ENCODE measurements at places on chromosomes 6 and 20. TPM values are rescaled to one million over a fixed set of nuclear protein-coding genes. Genes with fewer than 3 reads are reported as not detected.
A peak's percentile ranks its signal among the peaks of the same experiment; 100 is the strongest.

- H3K27ac ChIP-seq, result peak overlapping the region; percentile 63
- no peaks in the 10 kb centered on the region for H3K27me3 ChIP-seq
- H3K36me3 ChIP-seq, result no peaks in the 10 kb centered on the region
- peak overlapping the region; percentile 46 for H3K4me3 ChIP-seq
- DNase-seq, result no peak
These were observed 199.4 kb upstream of the THBS2 start for GRCh38 chr6:169452869-169453620.

DNA sequence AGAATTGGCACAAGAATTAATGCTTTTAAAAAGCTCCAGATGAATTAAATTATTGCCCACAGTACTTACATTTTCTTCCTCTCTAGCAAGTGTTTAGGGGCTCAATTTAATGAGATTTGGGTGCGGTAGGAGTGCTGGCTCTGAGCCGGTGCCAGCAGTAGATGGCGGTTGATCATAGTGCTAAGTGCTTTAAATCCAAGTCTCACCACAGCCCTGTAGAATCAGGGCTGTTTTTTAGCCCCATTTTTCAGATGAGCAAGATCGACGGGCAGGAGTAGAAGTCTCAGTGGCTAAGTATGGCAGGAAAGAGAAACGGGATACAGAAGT lies 136.9 kb upstream of the SALL4 start:
- H3K27ac ChIP-seq, result no peak overlapping the region
- DNase-seq, result no peak
- no peaks in the 10 kb centered on the region for H3K27me3 ChIP-seq
- no peaks in the 10 kb centered on the region for H3K36me3 ChIP-seq
- no peak overlapping the region for H3K4me3 ChIP-seq
- no peaks in the 10 kb centered on the region for H3K4me1 ChIP-seq

- H3K4me3 ChIP-seq, result no peak overlapping the region
- no peaks in the 10 kb centered on the region for H3K27me3 ChIP-seq
- no peaks in the 10 kb centered on the region for H3K4me1 ChIP-seq
These were observed 400.0 kb upstream of the HTR1E start for GRCh38 chr6:86537292-86537861.

DNA sequence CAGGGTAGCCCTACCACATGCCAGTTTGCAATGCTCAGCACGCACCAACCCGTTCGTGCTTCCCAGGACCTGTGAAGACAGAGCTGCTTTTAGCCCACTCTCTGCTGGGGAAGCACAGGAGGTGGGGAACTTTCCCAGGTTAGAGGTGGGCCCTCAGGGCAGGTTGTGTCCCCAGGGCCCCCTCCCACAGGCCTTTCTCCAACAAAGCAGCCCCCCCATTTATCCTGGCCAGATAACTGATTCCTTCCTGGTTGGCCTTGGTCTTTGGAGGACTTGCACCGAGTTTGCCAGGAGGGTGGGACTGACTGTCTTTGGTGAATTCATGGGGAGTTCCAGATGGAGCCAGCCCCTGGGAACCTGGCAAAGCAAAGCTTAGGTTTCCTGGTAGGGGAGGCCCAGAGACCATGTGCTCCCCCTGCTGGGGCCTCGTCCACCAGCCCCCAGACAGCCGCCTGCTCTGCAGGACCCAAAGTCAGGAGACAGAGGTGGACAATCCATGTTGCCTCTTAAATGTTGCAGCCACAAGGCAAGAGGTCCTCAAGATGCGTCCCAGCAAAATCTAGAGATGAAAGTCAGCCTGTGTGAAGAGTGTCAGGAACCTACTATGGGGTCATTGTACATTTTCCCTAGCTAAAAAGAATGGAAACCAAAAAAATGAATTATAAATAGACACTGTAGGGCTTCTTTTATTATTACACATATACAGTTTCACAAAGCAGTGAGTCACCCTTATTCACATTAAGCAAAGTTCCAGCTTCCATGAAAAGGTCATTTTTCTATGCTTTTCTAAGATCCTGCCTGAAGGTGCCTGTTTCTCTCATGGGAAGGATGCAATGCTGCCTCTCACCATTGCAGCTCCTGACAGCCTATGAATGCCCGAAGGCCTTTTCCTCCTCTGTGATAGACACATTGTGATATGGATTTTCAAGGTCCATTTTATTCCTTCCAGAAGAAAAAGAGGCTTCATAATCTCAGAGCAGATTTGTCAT lies 497.8 kb downstream of the PREX1 start:
- DNase-seq, result no peak
- peaks cover 3% of the 10 kb centered on the region for H3K27me3 ChIP-seq
- no peaks in the 10 kb centered on the region for H3K4me1 ChIP-seq
- no peaks in the 10 kb centered on the region for H3K36me3 ChIP-seq

GRCh38 chr20:40433341-40433861 lies 255.6 kb downstream of the MAFB start:
- DNase-seq, result no peak
- H3K4me3 ChIP-seq, result no peak overlapping the region
- no peaks in the 10 kb centered on the region for H3K4me1 ChIP-seq
- H3K27ac ChIP-seq, result no peak overlapping the region

GRCh38 chr20:4434681-4435080 lies 287.0 kb upstream of the PRND start:
- no peak overlapping the region for H3K4me3 ChIP-seq
- no peak overlapping the region for H3K27ac ChIP-seq
- H3K36me3 ChIP-seq, result no peaks in the 10 kb centered on the region
- no peak for DNase-seq
- no peaks in the 10 kb centered on the region for H3K27me3 ChIP-seq

DNA sequence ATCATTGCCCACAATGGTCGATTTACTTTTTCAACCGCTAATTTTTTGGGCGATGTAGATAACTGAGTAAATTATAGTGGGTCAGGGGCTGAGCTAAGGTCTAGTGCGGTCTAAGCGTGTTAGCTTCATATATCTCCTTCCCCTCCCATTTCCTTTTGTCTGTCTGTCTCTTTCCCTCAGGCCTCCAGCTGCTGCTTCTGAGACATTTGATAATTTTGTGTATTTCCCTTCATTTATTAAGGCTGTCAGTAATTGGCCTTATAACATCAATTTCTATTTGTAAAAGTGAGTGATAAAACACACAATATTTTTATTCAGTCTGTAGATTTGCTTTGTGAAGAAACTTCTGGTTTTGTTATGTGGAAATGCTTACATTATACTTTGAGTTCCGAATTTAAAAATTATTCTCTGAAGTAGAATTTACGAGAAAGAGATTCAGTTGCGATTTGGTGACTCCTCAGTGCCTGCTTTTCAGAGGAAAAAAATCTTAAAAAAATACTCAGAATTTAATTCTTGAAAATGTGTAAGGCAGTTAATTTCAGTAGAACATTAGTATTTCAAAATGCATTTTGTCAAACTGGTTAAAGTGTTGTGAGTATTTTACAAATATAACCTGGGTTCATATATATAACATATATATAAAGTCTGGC lies 1.4 kb downstream of the TMEM170B start:
- peaks cover 15% of the 10 kb centered on the region for H3K4me1 ChIP-seq
- H3K27me3 ChIP-seq, result no peaks in the 10 kb centered on the region
- peak overlapping the region; percentile 92 for H3K4me3 ChIP-seq

DNA sequence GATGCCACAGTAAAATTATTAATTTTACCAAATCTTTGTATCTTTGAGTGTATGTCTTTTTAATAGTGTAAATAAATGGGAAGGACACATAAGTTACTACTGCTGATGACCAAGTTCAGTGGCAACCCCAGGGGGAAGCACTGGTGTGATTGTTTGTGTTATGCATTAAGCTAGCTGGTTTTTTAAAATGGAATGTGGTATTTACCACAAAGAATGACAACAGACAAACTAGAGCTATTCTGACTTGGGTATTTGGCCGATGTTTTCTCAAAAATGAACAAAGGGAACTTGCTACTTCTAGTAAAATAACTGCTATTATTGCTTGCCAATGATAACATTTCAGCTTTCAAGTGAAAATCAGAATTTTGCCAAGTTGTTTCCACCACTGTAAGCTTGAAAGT lies 2.9 kb downstream of the FNDC1 start:
- no peaks in the 10 kb centered on the region for H3K4me1 ChIP-seq
- H3K27me3 ChIP-seq, result peaks cover 58% of the 10 kb centered on the region
- no peak for DNase-seq
- H3K36me3 ChIP-seq, result no peaks in the 10 kb centered on the region

- H3K4me3 ChIP-seq, result no peak overlapping the region
- no peak overlapping the region for H3K27ac ChIP-seq
- no peak for DNase-seq
- H3K36me3 ChIP-seq, result no peaks in the 10 kb centered on the region
- H3K4me1 ChIP-seq, result peaks cover 15% of the 10 kb centered on the region
These were observed 43.0 kb upstream of the PTPN1 start for GRCh38 chr20:50467174-50467573.

GRCh38 chr6:74065705-74066104 lies 369.7 kb downstream of the CD109 start:
- H3K36me3 ChIP-seq, result no peaks in the 10 kb centered on the region
- no peaks in the 10 kb centered on the region for H3K27me3 ChIP-seq
- no peak overlapping the region for H3K27ac ChIP-seq
- DNase-seq, result no peak
- H3K4me1 ChIP-seq, result no peaks in the 10 kb centered on the region
- H3K4me3 ChIP-seq, result no peak overlapping the region

DNA sequence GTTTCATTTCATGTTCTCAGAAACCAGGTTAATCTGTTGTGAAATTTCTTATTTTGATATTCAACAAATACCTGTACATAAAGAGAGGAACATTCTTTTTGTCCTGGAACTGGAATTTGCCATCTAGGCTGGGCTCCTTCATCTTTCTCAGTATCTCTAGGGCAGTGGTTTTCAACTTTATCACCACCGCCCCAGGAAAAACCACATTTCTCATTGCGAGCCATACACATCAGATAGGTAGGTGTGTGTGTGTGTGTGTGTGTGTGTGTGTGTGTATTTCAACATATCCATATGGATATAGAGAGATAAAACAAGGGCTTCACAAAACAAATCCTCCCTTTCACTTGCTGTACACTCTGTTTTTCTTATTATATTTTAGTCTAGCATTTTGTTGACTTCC lies 24.1 kb downstream of the BFSP1 start:
- H3K4me1 ChIP-seq, result no peaks in the 10 kb centered on the region
- no peak for DNase-seq
- H3K27ac ChIP-seq, result no peak overlapping the region

DNA sequence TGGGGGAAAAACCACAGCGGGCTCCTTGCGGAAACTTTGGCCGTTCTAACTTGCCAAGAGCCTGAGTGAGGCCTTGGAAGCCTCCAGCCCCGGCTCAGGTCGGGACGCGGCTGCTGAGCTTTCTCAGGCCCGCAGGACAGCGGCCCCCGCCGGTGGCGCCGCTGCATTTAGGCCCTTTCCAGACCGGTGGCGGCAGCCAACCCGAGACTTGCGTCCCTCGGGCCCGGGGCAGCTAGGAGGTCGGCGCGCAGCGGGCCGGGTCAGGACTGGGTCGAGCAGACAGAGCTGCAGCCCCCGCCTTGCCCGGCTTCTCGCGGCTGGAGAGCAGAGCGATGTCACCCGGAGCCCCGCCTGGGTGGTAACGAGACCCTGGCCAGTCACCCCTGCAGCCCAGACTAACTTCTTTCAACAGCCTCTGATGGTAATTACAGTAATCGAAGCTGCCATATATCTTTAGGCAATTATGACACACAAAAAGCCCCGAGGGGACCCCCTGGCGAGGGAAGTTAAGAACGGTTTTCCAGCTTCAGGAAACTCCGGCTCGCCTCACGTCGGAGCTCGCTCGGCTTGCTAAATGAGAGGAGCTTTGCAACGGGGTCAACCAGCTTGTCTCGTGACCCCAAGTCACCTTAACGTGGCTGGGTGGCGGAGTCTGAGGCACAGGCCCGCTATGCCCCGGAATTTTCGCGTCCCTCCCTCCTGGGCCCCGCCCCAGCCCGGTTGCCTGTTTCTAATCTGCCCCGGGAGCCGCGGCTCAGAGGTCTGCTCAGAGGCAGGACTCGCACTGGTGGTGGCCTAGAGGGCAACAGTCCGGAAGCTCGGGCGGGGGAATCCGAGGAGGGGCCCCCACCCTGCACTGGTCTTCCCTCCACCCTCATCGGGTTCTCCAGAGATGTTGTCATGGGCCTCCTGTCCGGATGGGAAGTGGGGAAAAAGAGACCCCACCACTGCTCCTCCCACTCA lies 3.0 kb downstream of the NR2E1 start:
- H3K36me3 ChIP-seq, result no peaks in the 10 kb centered on the region
- peaks cover 38% of the 10 kb centered on the region for H3K4me1 ChIP-seq
- no peak overlapping the region for H3K27ac ChIP-seq

GRCh38 chr6:82681119-82681714 lies 317.6 kb downstream of the TPBG start:
- DNase-seq, result no peak
- H3K4me1 ChIP-seq, result no peaks in the 10 kb centered on the region
- no peaks in the 10 kb centered on the region for H3K36me3 ChIP-seq
- no peak overlapping the region for H3K4me3 ChIP-seq
- H3K27ac ChIP-seq, result no peak overlapping the region
- H3K27me3 ChIP-seq, result no peaks in the 10 kb centered on the region

DNA sequence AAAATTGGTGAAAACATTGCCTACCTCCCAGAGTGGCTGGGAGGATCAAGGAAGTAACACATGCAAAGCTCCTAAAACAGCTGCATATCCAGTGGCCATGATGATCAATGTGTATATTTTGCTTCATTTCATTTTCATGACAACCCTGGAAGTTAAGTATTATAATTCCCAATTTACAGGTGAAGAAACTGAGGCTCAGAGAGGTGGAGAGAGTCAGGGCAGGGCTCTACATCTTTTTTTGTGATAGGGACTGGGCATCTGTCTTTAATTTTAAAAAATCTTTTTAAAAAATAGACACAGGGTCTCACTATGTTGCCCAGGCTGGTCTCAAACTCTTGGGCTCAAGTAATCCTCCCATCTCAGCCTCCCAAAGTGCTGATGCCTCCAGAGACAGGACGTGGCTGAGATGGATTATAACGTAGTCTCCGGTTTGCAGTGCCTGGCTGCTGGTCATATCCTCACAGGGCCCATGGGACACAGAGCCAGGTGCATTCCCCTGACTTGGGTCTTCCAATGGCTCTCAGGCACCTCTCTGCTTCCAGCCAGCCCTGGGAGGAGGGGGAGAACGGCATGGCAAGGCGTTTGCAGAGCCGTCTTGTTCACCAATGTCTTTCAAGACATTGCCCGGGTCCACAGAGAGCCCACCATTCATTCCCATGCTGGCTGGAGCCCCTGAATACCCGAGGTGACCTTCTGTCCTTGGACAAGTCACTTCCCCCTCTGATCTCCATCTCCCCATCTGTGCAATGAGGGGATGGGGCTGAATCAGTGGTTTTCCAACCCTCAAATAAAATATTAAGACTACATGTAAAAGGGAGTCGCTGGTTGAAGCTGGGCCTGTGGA lies 38.3 kb downstream of the HNF4A start:
- H3K4me1 ChIP-seq, result no peaks in the 10 kb centered on the region
- no peak overlapping the region for H3K4me3 ChIP-seq
- no peaks in the 10 kb centered on the region for H3K36me3 ChIP-seq
- H3K27ac ChIP-seq, result no peak overlapping the region
- H3K27me3 ChIP-seq, result peaks cover 9% of the 10 kb centered on the region
- no peak for DNase-seq

- H3K27ac ChIP-seq, result no peak overlapping the region
- no peak overlapping the region for H3K4me3 ChIP-seq
- no peak for DNase-seq
- no peaks in the 10 kb centered on the region for H3K4me1 ChIP-seq
- peaks cover 3% of the 10 kb centered on the region for H3K27me3 ChIP-seq
- no peaks in the 10 kb centered on the region for H3K36me3 ChIP-seq
These were observed 92.6 kb upstream of the CLVS2 start for GRCh38 chr6:122903266-122903915.

The TRIM40 gene
- not detected for total RNA-seq

The HSPA1L gene
- total RNA-seq, result 6.2 TPM

The BTBD3 gene
- 15.1 TPM for total RNA-seq

The LGSN gene
- total RNA-seq, result not detected

The OPRM1 gene
- total RNA-seq, result not detected
